ENCODE measurements at places on chromosomes 4 and X. TPM values are rescaled to one million over a fixed set of nuclear protein-coding genes. Genes with fewer than 3 reads are reported as not detected.

DNA sequence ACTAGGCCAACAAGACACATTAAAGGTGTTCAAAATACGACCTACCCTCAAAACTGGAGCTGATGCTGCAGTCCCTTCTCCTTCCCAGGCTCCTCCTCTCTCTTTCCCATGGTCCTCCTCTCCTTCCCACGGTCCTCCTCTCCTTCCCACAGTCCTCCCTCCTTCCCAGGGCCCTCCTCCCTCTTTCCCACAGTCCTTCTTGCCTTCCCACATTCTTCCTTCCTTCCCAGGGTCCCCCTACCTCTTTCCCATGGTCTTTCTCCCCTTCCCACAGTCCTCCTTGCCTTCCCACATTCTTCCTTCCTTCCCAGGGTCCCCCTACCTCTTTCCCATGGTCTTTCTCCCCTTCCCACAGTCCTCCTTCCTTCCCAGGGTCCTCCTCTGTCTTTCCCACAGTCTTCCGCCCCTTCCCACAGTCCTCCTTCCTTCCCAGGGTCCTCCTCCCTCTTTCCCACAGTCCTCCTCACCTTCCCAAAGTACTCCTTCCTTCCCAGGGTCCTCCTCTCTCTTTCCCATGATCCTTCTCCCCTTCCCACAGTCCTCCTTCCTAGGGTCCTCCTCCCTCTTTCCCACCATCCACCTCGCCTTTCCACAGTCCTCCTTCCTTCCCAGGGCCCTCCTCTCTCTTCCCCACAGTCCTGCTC lies 54.2 kb downstream of the SH3KBP1 start:
- DNase-seq, result no peak

Gene SMIM43
- not detected for total RNA-seq

GRCh38 chrX:64196606-64197005 lies 8.9 kb downstream of the AMER1 start:
- no peak for DNase-seq

DNA sequence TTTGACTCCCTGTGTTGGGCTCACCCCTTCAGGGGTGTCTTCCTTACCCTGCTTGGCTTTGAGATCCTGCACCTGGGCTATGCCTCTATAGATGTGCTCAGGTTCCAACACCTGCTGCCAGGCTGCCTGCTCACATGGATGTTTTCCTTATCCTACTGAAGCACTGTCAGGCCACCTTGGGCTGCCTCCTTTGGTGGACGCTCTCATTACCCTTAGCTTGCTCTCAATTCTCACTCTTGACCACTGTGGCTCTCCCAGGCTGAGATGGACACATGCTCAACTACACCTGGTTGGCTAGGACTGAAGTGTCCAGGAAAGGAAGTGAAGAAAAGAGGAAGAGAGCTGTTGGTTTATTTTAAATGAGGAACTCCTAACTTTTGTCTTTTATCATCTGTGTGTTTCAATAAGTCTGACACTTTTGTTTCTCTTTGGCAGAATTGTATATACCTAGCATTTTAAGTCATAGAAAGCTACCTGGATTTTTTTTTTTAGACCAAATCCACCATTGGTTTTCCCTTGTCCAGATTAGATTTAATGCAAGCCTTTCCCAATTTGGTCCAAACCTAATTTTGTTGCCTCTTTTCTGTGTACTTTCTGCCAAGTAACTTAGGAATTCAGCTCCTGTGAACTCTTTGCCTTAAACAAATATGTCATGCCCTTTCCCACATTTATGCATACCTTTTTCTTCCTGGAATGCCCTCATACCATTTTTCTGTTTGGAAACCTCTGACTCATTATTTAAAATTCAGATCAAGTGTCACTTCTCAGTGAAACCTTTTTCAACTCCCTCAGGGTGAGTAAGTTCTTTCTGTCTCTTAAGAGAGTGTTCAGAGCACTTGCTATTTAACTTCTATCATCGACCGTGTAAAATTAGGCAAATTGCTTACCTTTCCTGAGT lies 175.8 kb downstream of the GC start:
- peak; percentile 79 for DNase-seq

Gene SPACA5
- not detected for total RNA-seq

GRCh38 chr4:15657366-15657765 lies 2.2 kb upstream of the FBXL5 start:
- DNase-seq, result no peak

GRCh38 chr4:101055392-101055791 lies 291.9 kb downstream of the PPP3CA start:
- no peak for DNase-seq

- no peak for DNase-seq
These were observed 186.3 kb downstream of the NWD2 start for GRCh38 chr4:37430718-37431416.

- no peak for DNase-seq
These were observed 41.2 kb upstream of the RASGEF1B start for GRCh38 chr4:81512757-81513501.

- DNase-seq, result no peak
These were observed 401.4 kb upstream of the NR3C2 start for GRCh38 chr4:148843625-148844024.

DNA sequence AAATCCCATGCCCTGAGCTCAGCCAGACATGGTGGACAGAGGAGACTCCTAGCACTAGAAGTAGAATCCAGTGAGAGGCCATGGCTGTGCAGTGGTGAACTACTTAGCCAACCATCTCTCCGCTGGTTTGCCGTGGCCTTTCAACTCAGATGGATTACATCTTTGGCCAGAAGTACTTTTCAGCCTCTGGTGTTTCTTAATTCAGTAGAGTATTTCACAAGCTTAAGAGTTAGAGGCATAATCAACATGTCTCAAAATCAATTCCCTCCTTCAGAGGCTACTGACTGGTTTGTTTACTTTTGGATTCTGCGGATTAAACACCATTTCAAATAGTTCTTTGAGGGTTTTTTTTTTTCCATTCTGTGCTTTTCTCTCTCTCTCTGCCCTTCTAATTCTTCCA lies 91.1 kb upstream of the PGRMC2 start:
- no peak for DNase-seq

DNA sequence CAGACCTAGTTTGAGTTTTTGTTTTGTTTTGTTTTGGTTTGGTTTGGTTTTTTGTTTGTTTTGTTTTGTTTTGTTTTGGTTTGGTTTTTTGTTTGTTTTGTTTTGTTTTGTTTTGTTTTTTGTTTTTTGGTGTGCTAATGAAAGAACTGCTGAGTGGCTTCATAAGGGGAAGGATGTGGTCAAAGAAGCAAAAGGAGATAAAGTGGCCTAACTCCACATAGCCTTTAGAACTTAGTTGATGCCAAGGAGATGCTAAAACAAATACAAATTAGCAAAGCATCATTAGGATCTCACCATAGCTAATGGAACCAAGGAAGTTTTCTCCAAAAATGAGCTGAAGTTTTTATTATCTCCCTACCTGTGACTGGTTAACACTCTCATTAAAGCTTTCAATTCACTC lies 44.6 kb upstream of the TMEM164 start:
- no peak for DNase-seq

GRCh38 chr4:155545456-155545855 lies 121.2 kb upstream of the GUCY1A1 start:
- DNase-seq, result no peak

DNA sequence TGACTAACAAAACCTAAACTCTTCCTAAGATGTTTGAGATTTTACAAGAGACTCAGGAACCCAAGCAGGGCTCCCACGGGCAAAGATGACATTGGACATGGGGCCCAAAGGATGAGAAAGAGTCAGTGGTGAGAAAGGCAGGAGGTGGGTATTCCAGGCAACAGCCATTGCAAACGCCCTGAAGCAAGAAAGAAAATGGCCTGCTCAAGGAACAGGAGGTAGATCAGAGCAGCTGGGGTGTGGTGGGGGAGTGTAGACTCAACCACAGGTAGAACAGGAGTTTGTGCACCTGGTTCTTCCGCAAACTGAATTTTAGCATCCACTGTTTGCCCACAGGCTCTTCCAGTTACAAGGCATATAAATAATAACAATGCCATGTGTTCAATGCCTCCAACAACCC lies 3.3 kb downstream of the PPP2R2C start:
- no peak for DNase-seq

GRCh38 chr4:108988464-108989195 lies 225.8 kb upstream of the ETNPPL start:
- DNase-seq, result no peak

- peak; percentile 79 for DNase-seq
These were observed 382.7 kb downstream of the UNC5C start for GRCh38 chr4:95165926-95166524.

DNA sequence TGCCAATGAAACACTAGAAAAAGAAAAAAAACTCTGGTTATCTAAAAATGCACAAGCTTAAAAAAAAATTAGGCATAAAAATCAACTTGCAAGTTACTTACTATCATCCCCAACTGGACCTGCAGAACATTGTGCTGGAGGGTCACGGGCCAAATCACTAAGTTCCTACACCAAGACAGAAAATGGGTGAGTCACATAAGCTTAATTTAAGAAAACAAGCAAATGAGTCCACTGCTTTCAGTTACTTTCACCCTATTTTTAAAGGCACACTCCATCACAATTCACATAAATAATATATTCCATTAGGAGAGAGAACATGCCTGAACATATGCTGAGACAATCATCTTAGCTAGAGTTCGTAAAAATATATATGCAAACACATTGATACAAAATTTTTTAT lies 17.7 kb downstream of the UBE2D3 start:
- DNase-seq, result no peak

GRCh38 chr4:118284169-118284568 lies 68.6 kb downstream of the PRSS12 start:
- no peak for DNase-seq

Gene USP17L24
- not detected for total RNA-seq

Gene SLC7A11
- total RNA-seq, result 181 TPM

Gene SEL1L3
- total RNA-seq, result 164 TPM

Gene DRD5
- not detected for total RNA-seq

DNA sequence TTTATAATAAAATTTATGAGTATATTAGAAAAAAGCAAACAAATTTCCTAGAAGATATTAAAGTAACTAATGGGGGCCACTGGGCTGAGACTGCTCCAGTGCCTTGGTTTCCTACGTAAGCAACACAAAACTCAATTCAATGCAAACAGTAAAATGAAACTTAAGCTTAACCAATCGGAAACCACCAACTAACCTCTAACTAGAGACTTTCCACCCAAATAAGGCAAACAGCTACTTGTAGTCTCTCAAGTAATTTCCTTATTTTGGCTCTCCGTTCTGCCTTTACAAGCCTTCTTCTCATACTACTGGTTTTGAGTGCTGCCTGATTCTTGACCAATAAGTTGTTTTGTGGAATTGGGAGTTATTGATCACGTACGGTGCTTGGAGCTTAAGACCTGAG lies 167.3 kb upstream of the VEGFC start:
- no peak for DNase-seq

GRCh38 chrX:53047228-53047627 lies 1.4 kb upstream of the GPR173 start:
- no peak for DNase-seq

Gene VCX
- 79.3 TPM for total RNA-seq

- peak; percentile 30 for DNase-seq
These were observed 520.4 kb downstream of the NLGN4X start for GRCh38 chrX:5708251-5708650.

DNA sequence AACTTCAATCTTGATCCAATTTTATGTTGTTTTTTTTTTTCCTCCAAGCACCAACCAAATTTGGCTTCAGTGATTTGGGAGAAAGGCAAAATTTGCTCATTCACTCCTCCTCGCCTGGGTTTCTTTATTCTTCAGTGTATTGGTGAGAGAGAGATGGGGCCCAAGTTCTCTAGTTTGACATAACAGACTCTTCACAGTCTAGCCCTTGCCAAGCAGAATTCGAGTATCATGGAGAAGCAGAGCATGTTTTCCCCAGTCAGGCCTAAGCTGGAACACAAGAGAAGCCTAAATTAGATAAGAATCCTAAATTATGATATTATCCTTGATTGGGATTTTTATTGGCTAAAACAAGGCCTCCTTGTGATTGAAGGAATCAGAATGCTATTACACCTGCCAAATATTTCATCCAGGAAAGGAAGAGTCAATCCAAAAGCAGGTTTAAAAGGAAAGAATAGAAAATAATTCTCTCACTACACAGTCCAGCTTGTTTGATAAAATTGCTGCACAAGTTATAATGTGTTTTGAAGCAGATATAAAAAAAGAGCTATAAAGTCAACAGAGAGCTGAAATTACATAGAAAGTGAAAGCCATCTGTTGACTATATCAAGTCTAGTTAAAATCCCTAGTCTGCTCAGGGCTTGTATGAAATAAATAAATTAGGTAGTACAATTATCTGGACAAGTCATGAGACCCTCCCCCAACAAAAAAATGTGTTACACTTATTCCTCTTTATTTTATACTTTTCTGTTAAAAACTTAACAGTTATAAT lies 39.9 kb upstream of the FAM241A start:
- no peak for DNase-seq

Gene GALNTL6
- not detected for total RNA-seq

GRCh38 chr4:17494258-17495190 lies 17.4 kb downstream of the QDPR start:
- DNase-seq, result peak; percentile 81

GRCh38 chr4:168484626-168485025 lies 4.3 kb upstream of the DDX60L start:
- DNase-seq, result peak; percentile 14

GRCh38 chrX:41084044-41084892 lies 977 bp upstream of the USP9X start:
- DNase-seq, result peak; percentile 94

Gene MAP9
- total RNA-seq, result 9.9 TPM

DNA sequence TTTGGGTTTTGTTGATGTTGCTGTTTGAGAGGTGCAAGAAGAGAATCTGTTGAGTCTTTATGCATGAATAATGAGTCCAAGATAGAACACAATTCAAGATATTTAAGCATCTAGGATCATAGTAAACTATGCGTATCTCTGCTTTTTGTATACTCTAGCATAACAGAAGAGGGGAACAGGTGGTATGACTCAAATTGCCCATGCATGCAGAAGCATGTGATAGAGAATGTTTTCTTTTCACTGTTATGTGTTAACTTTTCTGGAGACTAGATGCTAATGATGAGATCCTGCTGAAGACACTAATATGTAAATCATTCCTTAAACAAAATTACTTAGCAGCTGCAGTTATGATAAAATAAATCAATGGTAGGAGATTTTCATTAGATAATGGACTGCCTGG lies 165.3 kb upstream of the FTHL17 start:
- DNase-seq, result no peak

Gene F8A1
- total RNA-seq, result 6.4 TPM

Gene GC
- not detected for total RNA-seq

DNA sequence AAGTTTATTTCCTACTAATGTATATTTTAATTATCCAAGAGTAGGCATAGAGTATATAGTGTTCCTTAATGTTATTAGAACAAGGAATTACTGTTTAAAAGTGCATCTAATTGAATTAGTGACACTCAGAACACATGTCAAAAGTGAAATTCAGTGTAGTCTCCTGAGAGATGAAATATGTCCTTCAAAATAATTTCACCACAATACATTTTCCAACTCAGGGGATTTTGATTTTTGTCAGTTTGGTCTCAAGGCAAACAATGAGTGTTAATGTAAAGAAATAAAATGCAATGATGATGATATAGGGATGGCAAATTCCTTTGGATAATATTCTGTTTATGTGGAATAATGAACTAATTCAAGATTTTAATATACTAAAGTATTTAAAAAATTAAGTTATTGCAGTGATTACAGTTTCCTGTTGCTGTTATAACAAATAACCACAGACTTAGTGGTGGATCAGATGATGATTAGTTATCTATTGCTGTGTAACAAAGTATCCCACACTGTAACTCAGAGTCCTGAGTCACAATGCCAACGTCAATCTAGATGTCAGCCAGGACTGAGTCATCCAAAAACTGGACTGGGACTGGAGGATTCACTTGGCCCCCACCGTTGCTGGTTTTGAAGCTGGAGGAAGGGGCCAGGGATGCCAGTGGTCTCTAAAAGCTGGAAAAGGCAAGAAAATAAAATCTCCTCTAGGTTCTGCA lies 148.0 kb upstream of the SLC7A11 start:
- no peak for DNase-seq

GRCh38 chr4:53419208-53419607 lies 41.8 kb downstream of the FIP1L1 start:
- DNase-seq, result no peak

Gene TXK
- 0.06 TPM for total RNA-seq

Data from H4 (cell line).